Pancreas (tissue), 10 donors: ENCODE measurements at places on chromosomes 4 and X. TPM values are rescaled to one million over a fixed set of nuclear protein-coding genes. Genes with fewer than 3 reads are reported as not detected.

The NPFFR2 gene
- polyA plus RNA-seq = not detected

The GYPA gene
- not detected for polyA plus RNA-seq

The GAGE2A gene
- not detected for polyA plus RNA-seq

DNA sequence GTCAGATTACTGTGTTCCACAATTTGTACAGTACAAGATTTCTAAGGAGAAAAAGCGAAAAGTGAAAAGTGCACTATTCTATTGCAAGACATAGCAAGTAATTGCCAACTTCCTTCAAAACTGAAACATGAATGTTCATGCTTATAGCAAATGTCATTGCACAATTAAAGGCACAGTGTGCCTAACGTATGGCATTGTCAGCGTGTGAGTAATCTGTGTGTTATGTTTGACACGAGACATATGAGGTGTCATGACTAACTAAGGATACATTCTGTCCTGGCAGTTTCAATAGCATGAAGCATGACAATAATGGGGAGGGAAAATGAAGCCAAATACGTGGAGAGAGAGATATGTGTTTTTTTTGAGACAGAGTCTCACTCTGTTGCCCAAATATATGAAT, 33.6 kb upstream of the TBC1D9 start:
- no peak for DNase-seq

DNA sequence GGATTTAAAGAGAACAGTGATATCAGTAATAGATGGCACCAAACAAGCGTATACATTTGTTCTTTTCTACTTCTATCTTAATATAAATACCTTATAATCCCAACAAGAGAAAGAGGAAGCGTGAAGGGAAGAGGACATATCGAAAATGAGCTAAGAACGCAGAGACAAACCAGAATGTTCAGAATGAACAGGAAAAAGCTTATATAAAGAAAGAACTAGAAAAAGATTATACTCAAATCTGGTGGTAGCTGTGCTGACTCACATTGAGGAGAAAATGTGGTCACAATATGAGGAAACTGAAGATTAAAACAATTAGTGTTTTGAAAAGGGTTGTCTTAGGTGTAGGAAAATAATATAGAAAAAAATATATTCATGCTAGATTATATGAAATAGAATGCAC, 2.0 kb upstream of the GPR34 start:
- DNase-seq = no peak

DNA sequence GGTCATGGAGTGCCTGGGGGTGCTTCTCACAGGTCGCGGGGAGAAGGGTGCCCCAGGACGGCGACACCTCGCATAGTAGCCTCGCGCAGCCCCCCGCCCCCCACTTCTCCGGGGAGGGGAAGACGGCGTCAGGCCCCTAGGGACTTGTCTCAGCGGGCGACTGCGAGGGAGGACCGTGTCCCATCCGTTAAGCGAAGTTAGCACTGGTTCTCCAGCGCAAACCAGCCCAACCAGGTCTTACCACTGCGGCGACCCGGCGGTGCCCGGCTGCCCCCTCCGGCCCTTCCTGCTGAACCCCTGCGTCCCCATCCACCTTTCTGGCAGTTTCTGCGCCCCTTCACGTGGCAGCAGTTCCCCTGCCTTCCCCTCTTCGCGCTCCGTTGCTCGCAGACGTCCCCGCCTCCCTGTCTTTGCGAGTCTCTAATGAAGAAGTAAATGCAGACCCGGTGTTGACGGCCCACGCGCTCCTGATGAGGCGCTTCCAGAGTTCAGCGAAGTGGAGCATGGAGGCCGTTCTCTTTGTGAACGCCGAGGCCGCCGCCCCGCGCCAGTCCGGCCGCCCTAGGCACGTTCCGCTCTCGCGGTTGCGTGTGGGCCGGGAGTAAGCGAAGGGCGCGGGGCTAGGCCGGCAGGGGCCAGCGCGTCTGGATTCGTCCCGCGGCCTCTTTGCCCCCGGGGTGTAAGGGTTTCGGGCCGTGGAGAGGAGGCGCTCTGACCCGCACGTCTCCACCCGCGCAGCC, 3.0 kb downstream of the SLIT2 start:
- no peak for DNase-seq

The CENPE gene
- polyA plus RNA-seq = 0.05 TPM

- no peak for DNase-seq
Observed at GRCh38 chr4:8916351-8916885, 44.8 kb upstream of the HMX1 start.

The INTS6L gene
- 3.9 TPM for polyA plus RNA-seq

DNA sequence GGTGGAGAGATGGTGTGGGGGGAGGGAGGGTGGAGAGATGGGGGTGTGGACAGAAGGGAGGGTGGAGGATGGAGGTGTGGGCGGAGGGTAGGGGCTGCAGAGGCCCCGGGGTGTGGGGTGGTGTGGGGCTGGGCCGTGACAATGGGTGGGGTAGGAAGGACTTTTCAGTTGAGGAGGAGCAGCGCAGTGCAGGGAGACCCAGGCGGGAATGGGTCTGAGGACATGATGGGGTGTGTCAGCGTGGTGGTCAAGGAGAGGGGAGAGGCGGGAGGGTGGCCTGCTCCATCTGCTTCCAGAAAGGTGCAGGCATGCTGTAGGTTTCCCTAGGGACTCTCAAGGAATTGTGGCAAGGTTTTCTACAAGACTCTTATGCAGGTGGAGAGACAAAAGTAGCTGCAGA, 48.9 kb downstream of the RGS12 start:
- no peak for DNase-seq

The C4orf54 gene
- polyA plus RNA-seq = under 0.01 TPM

The APLN gene
- 0.19 TPM for polyA plus RNA-seq

The IL2RG gene
- polyA plus RNA-seq = 1.1 TPM

DNA sequence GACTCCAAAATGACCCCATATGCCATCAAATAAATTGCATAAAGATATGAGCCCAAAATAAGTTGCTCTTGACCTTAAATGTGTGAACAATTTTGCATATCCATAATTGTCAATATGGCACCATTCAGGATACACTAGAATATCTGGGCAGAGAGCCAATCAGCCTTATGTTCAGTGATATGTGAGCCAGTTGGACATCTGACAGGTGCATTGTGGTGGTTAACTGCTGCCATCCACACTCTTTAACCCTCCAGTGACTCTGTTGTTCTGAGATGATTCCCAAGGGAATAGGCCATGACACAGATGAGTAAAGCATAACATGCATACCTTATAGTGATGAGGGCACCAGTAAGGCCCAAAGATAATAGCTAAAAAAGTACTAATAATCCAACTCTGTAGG, 500.1 kb downstream of the PCDH18 start:
- DNase-seq = no peak
